HCT116 (cell line): ENCODE measurements at places on chromosomes 7 and 10.

- DNase-seq = no peak
Measured at GRCh38 chr7:84812021-84812420, 374.8 kb downstream of the SEMA3D start.

DNA sequence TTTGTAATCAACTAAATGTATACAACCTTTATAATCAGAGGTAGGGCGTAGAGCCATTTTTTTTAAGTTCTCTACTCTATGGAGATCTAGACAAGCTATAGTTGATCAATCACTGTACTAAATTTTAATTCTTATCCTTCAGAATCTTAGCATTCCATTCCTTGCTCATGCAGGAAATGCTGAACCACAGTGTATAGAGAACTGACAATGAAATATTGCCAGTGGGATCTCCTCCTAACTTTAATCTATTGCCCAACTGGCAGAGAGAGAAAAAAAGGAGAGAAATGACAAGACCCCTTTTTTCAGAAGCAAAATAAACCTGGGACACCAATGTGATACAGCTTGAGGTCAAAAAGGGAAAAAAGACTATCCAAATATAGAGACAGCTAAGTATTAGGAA, 26.4 kb upstream of the PPP3CB start:
- no peak for DNase-seq

GRCh38 chr7:39217783-39218182, 240.1 kb downstream of the POU6F2 start:
- DNase-seq = no peak

DNA sequence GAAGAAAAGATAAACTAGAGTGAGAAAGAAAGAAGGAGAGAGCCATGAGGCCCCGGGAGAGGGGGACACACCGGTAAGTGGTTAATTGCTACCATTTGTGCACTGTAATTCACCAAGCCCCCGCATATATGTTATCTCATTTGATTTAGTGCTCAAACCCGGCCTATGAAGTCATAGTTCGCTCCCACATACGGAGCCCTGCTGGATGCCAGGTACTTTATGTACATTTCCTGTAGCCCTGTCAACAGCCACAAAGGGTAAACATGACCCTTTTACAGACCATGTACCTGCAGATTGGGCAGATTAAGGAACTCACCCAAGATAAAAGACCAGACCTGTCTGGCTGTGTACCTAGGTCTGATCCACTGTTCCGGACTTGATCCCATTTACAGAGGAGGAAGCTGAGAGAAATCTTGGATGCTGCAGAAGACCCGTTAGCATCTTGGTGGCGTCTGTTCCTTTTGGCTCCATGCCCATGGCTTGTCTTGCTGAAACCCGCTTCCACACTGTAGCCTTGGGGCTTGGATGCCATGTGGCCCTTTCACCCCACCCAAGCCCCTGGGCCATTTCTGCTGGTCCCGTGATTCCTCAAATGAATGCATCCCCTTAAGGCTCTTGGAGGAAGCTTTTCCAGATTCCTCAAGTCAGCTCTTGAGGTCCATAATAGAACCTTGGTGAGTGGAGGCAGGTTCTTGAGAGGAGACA, 32.3 kb downstream of the FAM241B start:
- DNase-seq = no peak

- peak; percentile 8 for DNase-seq
Measured at GRCh38 chr10:74437822-74438221, 286.8 kb downstream of the ADK start.

DNA sequence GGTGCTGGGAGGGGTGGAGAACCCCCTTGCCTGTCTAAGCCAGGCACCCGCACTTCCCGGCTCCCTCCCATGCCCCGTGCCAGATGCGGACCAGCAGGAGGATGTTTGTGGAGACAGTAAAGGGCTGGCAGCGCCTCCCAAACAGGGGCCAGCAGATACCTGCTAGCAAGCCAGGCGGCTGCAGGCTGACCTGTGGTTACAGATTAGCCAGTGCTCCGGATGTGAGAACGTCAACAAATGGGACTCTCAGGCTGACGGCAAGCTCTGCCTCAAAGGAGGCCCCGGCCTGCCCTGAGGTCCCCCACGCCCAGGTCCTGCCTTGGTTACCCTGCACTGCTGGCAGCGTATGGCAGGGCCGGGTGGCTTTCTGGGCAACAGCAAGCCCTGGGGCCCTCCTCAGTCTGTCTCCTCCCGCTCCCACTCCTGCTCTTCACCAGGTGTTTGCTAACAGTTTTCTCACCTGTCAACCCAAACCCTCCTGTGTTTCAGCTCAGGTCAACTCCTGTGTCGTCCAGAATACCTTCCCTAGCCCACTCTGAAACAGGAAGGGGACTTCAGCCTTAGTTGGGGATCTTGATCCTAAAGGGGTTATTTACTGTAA, 85.4 kb downstream of the NEURL1 start:
- DNase-seq = no peak

DNA sequence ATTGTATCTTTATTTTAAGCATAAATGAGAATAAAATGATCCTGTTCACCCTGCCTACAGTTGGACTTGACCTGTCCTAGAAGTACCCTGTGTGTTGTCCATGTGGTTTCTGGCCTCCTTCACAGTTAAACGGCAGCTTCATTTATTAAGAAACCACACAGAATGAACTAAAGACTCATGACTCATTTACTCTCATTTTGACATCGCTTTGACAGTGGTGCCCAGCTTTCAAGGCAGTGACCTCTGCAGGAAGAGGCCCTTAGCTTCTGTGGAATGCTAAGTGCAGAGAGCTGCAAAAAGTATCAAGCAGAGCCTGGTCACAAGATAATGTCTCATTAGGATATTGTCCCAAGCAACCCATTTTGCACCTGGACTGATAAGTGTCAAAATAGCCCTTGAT, 93.4 kb downstream of the AVL9 start:
- no peak for DNase-seq

DNA sequence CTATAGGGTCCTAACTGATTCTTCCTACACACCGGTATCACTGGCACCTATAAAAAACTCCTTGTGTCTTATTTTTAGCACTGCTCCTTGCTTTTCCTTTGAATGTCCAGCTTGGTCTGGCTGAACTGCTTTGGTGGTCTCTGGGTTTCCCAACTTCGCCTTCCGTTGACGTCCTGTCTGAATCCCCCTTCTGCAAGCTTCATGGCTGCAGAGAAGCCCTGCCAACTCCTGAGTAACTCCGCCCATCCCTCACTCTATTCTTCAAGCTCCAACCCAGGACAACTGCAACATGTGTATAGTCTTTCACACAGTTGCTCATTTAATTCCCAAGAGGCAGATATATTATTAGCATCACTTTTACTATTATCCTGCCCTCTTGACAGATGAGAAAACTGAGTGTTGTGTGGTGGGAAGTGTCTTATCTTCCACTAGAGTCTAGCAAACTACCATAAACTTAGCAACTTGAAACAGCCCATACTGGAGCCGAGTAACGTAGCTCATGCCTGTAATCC, 40.9 kb downstream of the MTURN start:
- DNase-seq = no peak

GRCh38 chr10:44985175-44985681, 6.6 kb upstream of the DEPP1 start:
- DNase-seq = no peak
